ENCODE measurements at places on chromosomes 2 and 18.

- DNase-seq: no peak
Measured at GRCh38 chr2:184304006-184304405, 294.3 kb upstream of the ZNF804A start.

- no peak for DNase-seq
Measured at GRCh38 chr18:37322492-37323035, 243.0 kb downstream of the CELF4 start.

DNA sequence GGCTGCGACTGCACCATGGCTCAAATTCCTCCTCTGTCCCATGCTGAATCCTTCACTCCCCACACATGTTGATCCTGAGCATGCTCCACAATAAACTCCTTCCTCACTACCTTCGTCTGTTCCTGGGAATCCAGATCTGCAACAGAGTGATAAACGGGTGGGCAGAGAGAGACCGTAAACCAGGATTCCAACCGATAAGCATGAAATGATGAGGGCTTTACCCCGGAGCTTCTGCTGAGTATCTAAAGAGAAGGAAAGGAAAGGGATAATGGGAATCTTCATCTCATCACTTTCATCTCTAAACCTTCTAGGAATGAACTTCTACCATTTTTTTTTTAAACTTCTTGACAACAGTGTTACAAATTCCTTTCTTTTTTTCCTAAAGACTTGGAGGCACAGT is 329.3 kb upstream of the TNP1 start:
- no peak for DNase-seq

- no peak for DNase-seq
Measured at GRCh38 chr18:21264651-21265050, 22.6 kb downstream of the GREB1L start.

GRCh38 chr2:64410671-64411070 is 43.3 kb upstream of the LGALSL start:
- DNase-seq: no peak

DNA sequence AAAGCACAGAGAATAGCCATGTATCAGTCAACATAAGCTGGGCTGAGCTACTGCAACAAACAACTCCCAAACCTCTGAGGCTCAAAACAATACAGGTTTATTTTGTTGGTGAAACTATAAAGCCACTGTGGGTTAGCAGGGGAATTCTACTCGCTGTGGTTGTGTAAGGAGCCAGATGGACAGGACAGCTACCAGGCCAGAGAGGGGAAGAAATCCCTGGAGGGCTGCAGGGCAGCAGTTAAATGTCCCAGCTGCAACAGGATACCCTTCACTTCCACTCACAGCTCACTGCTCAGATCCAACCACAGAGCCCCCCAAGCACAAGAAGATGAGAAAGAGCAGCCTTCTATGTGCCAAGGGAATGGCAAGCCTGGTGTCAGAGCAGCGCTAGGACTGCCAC is 245.9 kb upstream of the RAB6C start:
- no peak for DNase-seq

DNA sequence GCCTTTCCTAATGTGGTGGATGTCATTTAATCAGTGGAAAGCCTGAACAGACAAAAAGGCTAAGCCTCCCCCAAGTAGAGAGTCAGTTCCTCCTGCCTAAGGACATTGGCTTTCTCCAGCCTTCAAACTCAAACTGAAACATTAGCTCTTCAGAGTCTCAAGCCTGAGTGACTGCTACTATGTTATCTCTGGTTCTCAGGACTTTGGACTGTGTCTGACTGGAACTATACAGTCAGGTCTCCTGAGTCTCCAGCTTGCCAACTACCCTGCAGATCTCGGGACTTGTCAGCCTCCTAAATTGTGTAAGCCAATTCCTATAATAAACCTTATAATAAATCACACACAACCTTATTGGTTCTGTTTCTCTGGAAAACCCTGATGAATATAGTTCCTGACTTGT is 12.6 kb downstream of the HYCC2 start:
- no peak for DNase-seq

DNA sequence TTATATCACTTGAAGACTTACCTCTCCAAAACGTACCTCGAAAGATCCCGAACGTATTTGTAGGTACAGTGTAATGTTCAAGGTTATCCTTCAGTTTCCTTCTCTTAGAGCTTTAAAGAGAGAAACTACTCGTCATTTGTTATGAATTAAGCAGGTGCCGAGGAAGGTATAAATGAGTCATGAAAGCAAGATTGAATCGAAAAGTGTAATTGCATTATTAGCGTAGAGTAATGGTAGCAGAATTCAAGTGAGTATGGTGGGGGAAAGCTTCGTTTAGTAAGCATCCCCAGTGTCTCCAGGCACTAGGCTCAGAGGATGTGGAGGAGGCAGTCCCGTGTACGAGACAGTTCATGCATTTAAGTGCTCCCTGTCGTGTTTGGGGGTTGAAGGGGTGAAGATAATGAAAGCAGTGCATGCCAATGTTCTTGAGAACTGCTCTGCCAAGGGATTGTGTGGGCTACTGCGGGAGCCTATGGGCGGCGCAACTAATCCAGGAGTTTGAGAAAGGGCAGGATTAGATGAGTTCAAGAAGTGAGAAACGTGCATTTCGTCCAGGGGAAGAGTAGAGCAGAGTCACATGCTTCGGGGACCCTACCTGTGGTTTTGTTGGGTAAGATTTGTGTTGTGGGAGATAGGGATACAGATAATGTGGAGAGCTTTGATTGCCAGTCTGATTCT is 858 bp downstream of the POLR1B start:
- peak; percentile 20 for DNase-seq
